ENCODE measurements at places on chromosomes 1 and 21.

DNA sequence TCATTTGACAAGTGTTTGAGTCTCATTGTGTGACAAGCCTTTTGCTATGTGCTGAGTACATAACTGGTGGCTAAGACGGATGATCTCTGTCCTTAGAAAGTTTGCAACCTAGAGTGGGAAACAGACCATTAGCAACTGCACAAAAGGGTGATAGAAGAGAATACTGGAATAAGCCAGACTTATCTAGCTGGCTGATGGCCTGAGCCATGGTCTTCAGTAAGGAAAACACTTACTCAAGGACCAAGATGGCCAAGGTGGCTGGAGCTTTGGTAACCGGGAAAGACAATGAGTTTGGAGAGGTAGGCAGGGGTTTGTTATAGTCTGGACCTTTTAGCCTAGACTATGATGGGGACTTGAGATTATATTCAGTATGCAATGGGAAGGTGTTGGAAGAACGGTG is 1.6 kb upstream of the TAF12 start:
- DNase-seq = no peak

DNA sequence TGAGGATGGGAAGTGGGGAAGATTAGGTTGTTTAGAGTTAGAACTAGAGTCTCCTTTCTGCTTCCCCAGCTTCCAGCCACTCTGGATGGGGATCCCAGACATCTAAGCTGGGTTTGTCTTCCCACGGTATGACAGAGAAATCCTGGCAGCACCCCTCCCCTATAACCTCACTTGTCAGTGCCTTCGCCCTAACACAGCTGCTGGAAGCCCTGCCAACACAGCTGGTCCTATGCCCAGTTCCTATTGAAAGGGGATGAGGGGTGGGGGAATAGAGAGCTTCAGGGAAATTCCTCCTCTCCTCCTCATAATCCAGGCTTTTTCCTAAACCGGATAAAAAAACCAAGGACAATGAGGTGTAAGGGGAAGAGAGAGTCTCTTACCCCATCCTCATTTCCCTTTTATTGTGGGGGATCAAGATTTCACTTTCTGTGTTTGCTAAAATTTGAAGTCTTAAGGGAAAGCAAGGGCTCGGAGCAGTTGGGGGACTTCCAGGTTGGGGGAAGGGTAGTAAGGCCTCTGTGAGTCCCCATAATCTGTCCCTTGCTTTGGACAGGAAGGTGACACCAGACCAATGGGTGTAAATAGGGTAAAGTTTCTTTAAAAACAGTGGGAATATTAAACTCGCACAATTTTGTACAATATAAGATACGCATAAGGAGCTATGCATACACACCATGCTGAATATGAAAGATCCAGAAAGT is 590 bp downstream of the TMOD4 start:
- no peak for DNase-seq

DNA sequence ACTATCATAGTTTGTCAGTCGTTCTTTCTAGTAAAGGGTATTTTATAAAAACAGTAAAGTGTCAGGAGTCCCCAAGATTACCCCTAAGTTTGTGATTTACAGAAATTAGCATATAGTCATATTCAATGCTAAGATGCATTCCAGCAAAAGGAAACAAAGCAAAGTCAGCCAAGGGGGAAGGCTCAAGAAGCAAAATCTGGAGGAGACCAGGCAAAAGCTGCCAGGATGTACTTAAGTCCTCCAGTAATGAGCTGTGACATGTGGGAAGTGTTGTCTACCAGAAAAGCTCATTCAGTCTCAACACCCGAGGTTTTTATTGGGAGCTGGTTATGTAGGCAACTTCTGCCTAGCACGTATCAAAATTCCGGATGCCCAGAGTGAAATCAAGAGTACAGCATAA is 373.4 kb upstream of the TMPRSS15 start:
- no peak for DNase-seq

DNA sequence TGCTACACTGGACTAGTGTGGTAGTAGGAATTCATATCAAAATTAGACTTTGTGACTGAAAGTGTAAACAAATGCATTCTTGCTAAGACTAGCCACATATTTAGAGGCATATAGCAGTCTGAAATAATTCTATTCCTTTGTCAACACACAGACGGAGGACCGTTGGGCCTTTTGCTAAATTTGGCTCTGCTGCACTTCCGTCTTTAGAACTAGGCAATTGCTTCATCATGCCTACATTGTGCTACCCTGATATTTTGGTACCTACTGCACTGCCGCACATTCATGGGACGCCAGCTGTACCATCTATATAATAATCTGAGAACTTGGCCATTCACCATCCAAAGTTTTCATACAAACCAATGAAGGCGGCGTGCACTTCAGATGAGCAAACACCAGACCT is 346.8 kb downstream of the KIF26B start:
- no peak for DNase-seq

DNA sequence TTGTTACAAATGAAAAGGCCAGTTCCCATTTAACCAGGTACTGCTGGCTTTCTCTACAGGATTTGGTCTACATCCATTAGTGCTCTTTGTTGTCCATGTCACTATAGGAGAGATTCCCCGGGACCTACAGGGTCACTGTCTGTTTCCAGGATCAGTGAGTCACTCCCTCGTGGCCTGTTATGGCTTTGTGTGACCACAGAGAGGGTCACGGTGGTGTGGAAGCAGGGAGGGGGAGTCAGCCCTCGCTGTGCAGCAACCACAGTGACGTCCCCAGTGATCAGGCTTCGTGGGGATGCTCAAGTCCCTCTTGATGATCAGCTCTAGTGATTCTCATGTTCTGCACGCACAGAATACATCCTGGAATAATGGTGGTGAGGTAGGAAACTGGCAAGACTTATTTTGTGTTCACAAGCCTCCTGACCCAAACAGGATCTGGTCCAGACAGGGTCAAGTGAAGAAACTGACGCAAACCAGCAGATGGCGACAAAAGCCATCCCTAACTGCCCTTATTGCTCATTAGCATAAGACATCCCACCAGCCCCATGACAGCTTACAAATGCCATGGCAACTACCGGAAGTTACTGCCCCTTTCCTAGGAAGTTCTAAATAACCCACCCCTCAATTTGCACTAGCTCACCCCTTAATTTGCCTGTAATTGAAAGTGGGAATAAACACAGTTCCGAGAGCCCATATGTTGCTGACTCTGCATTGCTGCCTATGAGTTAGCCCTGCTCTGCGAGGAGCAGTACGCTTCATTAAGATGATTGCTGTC is 98.5 kb downstream of the DISC1 start:
- DNase-seq = no peak

DNA sequence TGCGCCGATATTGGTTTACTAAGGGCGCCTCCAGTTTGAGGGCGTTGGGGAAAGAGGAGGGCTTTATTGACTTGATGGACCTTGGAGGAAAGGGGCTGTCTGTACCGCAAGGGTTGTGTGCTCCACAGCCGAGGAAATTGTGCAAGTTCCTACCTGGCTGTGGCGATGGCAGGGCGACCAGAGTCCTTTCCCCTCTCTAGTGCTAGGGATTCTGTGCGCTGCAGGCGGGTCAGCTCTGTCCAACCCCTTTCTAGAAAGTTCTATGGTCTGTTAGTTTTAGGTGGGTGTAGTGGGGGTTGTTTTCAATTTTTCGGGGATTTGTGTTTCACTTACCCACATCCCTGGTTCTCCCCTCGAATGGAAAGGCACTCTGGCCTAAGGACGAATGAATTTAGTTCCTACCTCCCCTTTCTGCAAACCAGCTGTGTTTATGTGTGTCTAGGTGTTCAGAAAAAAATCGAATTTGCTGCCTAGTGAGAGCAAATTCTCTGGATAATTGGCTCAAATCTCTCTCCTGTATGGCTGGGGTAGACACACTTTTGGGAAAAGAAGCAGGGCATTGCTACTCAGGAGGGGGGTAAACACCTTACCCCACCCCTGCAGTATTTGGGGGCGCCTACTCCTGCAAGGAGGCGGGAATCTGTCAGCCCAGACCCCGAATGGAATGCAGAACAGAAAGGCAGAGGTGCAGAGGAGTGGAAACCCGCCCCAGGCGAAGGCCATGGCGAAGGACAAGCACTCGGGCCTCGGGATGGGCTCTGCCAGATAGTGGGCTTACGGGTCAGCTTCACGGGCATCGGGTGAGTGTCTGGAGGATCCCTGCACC is 2.0 kb downstream of the DMBX1 start:
- DNase-seq = no peak

- no peak for DNase-seq
Measured at GRCh38 chr1:87632232-87632631, 303.6 kb downstream of the LMO4 start.

DNA sequence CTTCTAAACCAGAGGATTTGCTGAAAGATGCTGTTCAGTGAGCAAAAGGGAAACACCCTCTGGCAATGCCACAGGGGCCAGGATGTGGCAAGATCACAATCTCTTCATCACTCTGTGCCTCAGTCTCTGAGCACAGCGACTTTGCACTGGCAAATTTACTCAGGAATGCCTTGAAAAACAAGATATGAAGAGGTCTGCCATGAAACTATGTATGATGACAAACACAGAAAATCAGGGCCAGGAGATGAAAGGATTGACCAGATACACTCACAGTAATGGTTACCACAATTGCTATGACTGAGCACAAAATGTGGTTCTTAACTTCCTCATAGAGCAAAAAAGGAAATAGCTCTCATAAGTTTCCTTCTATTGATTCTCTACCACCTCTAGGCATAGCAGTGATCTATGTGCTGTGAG is 5.8 kb downstream of the TTC13 start:
- DNase-seq = no peak

DNA sequence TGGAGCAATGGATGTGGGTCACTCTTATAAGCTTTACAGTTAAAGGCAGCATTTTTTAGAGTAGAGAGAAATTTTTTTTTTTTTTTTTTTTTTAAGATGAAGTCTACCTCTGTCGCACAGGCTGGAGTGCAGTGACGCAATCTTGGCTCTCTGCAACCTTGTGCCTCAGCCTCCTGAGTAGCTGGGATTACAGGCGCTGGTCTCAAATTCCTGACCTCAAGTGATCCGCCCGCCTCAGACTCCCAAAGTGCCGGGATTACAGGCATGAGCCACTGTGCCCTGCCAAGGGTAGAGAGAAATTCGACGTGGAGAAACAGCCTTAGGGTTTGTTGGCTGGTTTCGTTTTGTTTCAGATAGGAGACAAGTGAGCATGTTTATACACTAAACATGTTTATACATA is 594.2 kb upstream of the ADAMTS5 start:
- DNase-seq = no peak

DNA sequence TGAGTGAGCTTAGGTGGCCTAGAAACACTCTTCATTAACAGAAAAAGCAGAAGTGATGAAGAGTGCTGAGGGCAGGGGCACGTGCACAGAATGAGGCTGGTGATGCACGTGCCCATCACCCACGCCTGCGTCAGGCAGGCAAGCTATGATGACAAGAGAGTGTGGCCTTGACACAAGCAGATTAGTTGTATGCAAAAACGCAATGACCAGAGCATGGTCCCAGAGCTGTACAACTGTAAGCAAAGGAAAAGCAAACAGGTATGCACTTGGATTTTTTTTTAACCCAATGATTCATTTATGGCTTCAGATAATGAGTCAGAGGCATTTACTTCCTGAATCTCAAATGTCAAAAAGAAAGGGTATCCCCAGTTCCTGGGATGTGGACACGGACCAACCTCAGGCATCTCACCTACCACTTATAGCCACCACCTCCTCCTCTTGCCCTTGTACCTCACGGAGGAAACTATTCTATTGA is 9.1 kb upstream of the TMEM61 start:
- no peak for DNase-seq

DNA sequence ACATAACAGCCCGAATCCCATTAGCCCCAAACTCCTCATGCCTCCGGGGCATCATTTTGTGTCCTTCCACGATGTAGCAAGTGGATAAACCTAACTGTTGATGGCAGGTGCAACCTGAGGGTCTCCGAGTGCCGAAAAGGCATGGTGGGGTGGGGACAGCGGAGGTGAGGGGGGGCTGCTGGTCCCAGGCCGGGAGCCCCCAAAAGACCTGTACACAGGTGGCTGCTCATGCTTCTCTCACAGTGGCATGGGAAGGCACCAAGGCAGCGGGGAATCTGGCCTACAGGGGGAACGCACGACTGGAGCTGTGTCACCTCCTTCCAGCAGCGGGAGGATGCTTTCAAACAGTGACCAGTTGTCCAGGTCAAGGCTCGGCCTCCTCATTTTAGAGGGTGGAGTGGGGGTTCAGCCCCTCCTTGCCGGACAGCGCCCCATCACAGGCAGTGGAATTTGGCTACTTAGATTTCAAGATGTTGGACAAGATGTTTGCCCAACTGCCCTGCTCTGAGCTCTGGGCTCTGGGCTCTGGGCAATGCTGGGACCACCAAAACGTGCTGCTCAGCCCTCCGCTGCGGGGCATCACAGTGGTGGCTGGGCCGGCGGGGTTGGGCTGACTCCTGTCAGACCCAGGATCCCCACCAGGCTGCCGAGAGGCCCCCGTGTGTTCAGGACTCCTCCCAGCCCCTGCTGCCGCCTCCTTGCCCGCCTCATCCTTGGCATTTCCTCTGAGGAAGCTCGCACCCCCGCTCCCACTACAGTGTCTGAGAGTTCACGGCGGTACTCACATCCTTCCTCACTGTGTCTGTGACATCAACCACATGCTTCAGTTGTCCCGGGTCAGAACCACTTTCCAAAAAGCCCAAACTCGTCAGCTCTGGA is 7.6 kb downstream of the DNMT3L start:
- no peak for DNase-seq

GRCh38 chr1:44037154-44037553 is 5.9 kb upstream of the SLC6A9 start:
- DNase-seq = no peak

- DNase-seq = no peak
Measured at GRCh38 chr21:34533938-34534337, 21.9 kb upstream of the KCNE1 start.

- no peak for DNase-seq
Measured at GRCh38 chr1:100628631-100629081, 90.7 kb downstream of the GPR88 start.

DNA sequence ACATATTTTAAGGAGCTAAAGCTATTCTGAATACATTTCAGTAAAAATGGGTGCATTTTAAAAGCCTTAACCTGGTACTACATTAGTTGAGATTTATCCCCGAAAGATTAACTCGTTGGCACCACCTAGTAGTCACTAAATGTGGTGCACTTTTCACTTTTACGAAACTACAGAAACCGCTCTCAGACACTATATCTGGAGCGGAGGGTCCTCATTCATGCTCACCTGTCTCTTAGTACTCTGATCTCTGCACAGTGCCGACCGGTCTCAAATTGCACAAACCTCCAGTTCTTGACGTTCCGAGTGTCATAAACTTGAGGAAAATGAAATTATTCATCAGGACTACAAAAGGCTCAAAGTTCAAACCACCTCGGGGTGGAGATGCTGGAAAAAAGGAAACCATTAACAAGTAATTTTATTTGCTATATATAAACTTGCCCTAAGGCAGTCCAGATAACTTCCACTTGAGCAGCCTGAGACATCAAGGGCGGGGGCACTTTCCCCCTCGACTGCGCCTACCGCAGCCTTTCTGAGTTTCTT is 722 bp downstream of the LZIC start:
- no peak for DNase-seq

Measured in cerebellar nuclear complex (tissue), 1 donor.